ENCODE measurements at places on chromosomes 3 and 15.
A peak's percentile ranks its signal among the peaks of the same experiment; 100 is the strongest.

DNA sequence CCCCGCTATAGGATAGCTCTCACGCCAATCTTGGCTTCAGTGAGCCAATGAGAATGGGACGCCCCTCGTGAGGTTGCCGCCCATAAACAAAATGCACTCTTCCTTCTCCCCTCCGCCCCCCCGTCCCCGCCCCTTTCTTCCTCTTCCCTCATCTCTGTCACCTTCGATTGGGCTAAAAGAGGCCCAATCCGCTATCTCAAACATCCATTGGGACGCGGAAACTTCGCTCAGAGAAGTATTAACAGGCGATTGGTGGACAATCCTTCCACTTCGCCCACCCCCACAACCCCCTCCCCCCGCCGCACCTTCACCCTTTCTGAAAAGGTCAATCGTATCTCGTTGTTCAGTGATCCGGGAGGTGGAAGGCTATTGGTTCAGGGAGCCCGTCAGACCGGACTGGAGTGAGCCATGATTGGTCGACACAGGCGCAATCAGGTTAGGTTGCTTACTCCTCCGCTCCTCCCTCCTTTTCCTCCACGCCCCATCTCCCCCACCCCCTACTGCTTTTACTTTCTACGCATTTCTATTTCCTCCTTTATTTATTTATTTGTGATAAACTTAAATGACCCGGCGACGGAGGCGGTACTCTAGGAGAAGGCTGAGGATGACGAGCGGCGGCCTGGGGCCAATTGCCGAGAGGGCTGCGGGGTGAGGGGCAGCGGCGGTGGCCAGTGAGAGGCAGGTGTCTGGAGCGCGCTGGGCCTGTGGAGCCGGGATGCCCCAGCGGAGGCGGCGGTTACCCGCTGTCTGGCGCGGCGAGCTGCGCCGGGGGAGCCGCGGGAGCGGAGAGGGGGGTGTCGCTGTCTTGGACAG lies 447 bp upstream of the ZBTB20 start:
- peak; percentile 92 for DNase-seq

- no peak for DNase-seq
These were observed 651.6 kb downstream of the NTRK3 start for GRCh38 chr15:87604857-87605446.

DNA sequence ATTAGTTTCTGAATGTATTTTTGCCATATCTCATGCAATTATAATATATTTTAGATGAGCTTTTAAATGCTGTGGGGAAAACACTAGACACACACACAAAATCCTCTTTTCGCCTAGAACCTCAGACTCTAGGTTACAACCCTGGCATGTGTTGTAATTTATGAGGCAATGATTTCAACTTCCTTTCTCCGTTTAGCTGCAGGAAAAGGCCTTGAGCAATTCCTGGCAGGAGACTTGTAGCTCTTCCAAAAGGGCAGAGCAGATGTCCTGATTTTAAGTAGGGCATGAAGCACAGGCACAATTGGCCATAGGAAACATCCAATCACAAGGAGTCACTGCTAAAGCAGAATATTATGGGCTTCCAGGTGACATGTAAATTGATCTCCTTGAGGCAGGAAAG lies 82.0 kb downstream of the GPR156 start:
- no peak for DNase-seq

DNA sequence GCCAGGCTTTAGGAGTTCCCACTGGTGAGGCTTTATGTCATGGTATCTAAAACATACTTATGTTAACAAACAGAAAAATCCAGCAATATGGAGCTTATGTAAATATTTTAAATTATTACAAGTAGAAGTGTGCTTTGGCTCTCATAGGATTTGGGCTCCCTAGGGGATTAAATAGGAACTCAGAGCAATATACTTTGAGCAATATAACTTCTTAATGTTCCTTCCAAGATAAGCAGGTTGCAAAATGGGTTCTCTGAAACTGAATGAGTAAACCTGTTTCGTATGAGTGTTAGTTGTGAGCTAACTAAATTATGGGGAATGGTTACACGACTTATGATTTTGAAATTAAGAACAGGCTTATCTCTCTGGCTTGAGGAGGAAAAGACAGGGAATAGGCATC lies 366.1 kb upstream of the ZNF385D start:
- DNase-seq, result no peak

GRCh38 chr15:57457726-57458125 lies 81.4 kb downstream of the CGNL1 start:
- no peak for DNase-seq

GRCh38 chr3:122416966-122417365 lies 1.1 kb upstream of the WDR5B start:
- DNase-seq, result no peak

DNA sequence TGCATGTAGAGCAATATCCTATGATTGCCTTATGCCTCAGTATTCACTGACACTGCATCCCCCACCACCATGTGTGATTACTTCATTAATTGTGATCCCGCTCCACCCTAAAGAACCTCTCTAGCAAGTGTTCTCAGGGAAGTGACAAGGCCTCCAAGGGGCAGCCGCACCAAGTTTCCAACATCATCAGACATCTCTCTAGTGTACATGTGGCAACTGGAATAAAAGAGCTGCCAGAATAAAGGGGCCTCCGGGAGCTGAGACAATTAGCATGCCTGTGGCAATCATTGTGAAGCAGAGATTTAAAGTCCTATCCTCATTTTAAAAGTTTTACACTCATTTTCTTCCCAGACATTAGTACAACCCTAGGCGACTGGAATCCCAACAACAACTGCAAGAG lies 902.1 kb upstream of the SEMA6D start:
- DNase-seq, result no peak

DNA sequence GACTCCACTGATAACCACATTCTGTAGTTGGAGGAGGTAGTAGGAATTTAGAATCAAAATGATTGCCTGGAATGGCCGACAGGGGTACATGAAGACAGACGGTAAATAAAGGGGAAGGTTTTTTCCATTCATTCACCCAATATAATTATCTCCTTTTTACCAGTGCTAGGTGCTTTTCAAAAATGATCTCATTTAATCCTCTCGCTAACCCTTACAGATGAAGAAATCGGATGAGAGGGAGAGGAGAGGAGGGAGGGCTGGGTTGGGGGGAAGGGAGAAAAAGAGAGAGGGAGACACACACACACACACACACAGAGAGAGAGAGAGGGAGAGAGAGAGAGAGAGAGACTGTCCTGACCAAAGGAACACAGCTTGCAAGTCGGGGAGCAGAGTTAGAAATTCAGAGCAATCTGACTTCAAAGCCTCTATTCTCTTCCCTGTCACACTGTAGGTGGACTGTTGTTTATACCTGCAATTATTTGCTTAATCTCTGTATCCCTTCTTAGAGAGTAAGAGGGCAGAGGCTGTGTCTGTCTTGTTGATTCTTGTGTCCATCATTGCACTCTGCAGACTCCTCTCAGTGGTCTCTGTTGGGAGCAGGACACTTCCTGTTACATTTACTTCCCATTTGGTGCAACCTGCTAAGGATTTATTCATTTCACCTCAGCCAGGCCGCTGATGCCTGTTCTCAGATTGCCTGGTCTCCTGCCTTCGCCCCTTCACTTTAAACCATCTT lies 18.7 kb upstream of the PAQR9 start:
- no peak for DNase-seq

GRCh38 chr3:183122257-183122932 lies 23.1 kb upstream of the MCCC1 start:
- no peak for DNase-seq

DNA sequence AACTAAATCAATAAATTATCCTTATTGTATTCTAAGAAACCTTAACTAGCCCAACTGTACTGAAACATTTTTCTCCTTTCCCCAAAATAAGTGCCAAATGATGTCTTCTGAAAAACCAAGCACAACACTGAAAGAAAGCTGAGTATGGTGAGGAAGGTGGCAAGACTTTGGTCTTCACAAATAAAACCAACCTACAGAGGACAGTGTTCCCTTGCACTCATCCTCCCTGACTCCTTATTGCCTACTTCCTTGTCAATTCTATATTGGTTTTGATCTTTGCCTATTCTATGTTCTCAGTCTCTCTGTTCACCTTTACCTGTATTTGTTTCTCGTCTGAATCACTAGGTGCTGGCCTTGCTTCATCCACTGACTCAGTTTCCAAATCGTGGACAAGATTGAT lies 490.1 kb upstream of the ZNF385D start:
- no peak for DNase-seq

GRCh38 chr3:3686907-3687648 lies 112.2 kb upstream of the LRRN1 start:
- DNase-seq, result no peak

DNA sequence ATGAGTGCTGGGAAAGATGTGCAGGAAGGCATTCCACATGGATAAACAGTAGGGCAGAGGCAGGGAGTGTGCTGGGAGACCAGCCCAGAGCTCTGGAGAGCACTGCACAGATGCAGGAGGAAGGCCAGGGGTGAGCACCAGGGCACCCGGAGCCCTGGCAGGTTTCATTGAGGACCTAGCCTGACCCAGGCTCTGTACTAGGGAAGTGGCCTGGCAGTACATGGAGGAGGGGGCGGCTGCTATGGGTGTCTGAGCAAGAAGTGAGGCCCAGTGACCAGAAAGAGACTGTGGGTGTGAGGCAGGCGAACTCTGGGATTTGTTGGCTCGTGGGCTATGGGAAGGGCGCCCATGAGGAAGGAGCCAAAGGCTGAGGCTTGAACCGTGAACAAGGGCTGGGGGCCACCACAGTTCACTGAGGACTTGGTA lies 139.1 kb downstream of the DNAJB8 start:
- no peak for DNase-seq

DNA sequence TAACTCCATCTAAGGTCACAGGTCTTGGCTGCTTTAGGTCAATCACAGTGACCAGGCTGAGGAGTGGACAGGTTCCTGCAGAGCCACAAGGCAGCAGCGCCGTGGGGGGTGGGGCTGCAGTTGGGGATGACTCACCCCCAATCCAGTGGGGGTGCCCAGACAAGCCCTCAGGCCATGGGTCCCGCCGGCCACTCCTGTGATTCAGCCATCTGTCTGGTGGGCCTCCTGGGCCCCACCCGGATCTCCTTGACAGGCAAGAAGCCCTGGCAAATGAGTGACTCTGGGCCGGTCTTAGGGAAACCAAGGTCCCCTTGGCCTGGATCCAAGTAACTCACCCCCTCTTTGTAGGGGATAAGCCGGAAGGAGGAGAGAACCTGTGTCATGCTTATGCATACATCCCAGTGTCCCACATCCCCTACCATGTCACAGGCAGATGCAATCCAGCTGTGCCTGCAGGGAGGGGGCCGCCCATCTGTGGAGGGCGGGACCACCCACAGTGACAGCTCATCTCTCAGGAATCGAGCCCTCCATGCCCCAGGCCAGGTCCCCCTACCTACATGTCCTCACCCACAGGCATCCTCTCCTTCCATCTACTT lies 495 bp upstream of the COL7A1 start:
- no peak for DNase-seq

DNA sequence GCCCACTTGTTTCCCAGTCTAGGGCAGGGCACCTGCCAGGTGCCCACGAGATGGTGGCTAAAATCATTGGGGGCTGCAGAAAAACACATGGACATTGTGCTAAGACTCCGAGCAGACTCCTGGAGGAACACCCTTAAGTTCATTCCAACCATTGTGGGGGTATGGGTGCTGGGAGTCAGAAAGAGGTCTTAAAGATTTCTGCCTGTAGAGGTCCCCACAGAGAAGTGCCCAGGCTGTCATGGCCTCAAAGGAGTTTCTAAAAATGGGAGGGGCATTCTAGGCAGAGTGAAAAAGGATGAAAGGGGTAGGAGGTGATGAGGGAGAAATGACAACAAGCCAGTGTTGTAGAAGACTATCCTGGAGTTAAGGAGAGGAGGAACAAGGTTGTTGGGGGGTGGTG lies 17.1 kb downstream of the RBP1 start:
- DNase-seq, result no peak

GRCh38 chr15:27412415-27412814 lies 441.4 kb downstream of the GABRG3 start:
- no peak for DNase-seq

GRCh38 chr3:52436500-52437149 lies 8.3 kb downstream of the SEMA3G start:
- no peak for DNase-seq

DNA sequence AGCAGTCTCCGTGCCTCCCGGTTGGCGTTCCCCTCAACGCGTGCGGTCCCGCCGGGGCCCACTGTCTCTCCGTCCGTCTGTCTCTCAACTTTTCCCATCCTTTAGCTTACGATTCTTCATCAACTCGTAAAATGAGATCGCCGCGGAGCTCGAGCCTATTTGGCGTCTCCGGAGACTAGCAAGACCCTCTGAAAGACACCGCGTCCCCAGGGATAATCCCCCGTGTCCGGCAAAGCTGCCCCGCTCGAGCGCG lies 3.4 kb downstream of the GATA2 start:
- no peak for DNase-seq

- no peak for DNase-seq
These were observed 54.5 kb upstream of the ATP11B start for GRCh38 chr3:182738583-182739411.

- no peak for DNase-seq
These were observed 129.7 kb downstream of the TJP1 start for GRCh38 chr15:29692527-29692926.

- DNase-seq, result no peak
These were observed 5.8 kb downstream of the LTK start for GRCh38 chr15:41507820-41508290.

- DNase-seq, result no peak
These were observed 109.7 kb upstream of the GALNT15 start for GRCh38 chr3:16064642-16065414.

GRCh38 chr3:190692256-190692655 lies 170.2 kb downstream of the GMNC start:
- DNase-seq, result no peak

GRCh38 chr3:9036404-9037131 lies 73.3 kb upstream of the RAD18 start:
- no peak for DNase-seq

GRCh38 chr3:56962206-56962605 lies 98.3 kb upstream of the SPATA12 start:
- DNase-seq, result no peak

DNA sequence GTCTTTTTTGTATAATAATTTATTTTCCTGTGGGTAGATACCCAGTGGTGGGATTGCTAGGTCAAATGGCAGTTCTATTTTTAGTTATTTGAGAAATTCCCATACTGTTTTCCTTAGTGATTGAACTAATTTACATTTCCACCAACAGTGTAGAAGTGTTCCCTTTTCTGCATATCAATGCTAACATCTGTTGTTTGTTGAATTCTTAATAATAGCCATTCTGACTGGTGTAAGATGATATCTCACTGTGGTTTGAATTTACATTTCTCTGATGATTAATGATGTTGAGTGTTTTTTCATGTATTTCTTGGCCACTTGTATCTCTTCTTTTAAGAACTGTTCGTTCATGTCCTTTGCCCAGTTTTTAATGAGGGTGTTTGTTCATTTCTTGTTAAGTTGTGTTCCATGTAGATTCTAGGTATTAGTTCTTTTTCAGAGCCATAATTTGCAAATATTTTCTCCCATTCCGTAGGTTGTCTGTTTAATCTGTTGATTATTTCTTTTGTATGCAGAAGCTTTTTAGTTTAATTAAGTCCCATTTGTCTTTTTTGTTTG lies 713.3 kb upstream of the EPHA6 start:
- DNase-seq, result no peak
